Activated T-helper 17 cell treated with anti-CD3 and anti-CD28 coated beads, Interleukin-2, amount 50 U/mL, for 72 hours (primary cell): ENCODE measurements at places on chromosomes 16 and 17. TPM values are rescaled to one million over a fixed set of nuclear protein-coding genes. Genes with fewer than 3 reads are reported as not detected.
A peak's percentile ranks its signal among the peaks of the same experiment; 100 is the strongest.

ZNF469 gene
- total RNA-seq = 0.26 TPM

MSRB1 gene
- 31.5 TPM for total RNA-seq

IL34 gene
- not detected for total RNA-seq

DNA sequence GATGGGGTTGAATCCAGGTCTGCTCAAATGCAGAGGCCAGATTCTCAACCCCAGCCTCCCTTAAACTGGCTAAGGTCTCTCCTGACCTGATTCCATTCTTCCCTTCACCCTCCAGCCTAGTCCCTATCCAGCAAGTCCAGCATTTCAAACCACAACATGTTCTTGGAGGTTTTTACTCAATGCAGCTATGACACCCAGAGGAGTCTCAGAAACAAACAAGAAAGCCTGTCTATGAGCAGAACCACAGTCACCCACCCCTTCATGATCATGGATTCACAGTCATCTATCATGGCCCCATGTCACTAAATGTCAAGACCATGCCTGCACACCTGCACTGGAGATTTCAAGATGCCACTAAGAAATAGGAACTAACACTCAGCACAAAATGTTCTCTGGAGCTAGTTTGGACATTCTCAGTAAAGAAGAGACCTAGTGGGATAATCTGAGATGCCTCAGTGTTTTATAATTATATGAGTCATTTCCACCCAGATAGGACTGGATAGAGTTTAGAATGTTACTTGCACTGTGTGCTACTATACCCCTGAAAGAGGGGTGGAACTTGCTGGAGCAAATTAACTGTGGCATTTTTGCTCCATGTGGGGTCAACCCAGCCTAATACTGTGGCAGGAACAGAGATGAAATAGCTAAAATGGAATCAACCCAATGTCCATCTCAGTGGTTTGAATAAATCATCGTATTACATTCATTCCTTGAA lies 9.5 kb upstream of the METTL22 start:
- no peaks in the 10 kb centered on the region for H3K36me3 ChIP-seq
- H3K4me3 ChIP-seq = no peak overlapping the region
- no peak for ATAC-seq

DNA sequence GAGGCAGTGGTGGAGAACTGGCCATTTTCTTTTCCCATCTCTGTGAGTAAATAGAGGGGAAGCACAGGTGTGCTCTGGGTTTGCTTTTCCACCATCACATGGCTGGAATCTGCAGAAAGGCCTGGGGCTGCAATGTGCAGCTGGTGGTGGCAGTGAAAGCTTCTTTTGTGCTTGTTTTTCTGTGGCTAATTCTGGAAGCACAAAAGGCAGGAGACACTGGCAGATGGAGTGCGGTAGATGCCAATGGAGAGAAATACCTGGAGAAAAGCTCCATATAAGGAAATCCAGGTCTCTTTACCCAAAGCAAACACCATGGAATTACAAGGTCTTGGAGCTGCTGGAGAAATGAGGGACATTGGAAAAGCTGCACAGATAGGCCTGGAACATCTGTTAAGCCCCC lies 146.9 kb downstream of the HAPSTR1 start:
- H3K4me3 ChIP-seq = no peak overlapping the region
- H3K27ac ChIP-seq = no peak overlapping the region
- H3K27me3 ChIP-seq = peaks cover 11% of the 10 kb centered on the region
- H3K4me1 ChIP-seq = no peaks in the 10 kb centered on the region

- H3K27ac ChIP-seq = no peak overlapping the region
- ATAC-seq = no peak
- H3K36me3 ChIP-seq = no peaks in the 10 kb centered on the region
- H3K4me1 ChIP-seq = peaks cover 18% of the 10 kb centered on the region
- no peak overlapping the region for H3K4me3 ChIP-seq
Observed at GRCh38 chr17:33303254-33303653, 10.2 kb upstream of the ASIC2 start.

DNA sequence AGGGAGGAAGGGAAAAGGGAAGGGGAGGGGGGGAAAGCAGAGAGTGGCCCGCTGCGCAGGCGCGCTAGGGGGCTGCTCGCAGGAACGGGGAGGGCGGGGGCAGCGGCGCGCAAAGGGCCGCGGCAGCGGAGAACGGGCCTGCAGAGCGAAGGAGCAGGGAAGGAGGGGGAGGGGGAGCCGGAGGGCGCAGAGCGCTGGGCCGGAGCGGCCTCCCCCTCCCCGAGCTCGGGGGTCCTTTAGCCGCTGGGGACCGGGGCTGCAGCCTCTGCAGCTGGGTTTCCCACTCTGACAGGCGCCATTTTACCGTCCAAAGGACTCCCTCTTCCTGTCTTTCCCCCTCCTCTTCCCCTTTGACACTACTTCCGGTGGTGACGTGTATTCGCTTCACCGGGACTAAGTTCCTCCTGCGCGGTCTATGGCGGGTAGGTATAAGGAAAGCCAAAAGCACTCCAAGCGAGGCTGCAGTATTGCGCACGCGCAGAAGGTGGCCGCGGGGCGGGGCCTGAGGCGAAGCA lies at the start of gene CTDNEP1:
Gene CTDNEP1 (minus strand): TSS at position 74 of the 515 bp plus-strand sequence. CDS start 438 bp downstream, outside the sequence.
- H3K4me3 ChIP-seq = peak within 1 kb of the TSS; percentile 93
- peaks cover 16% of the 10 kb centered on the region for H3K4me1 ChIP-seq
- no peaks in the 10 kb centered on the region for H3K27me3 ChIP-seq
- H3K27ac ChIP-seq = peak within 1 kb of the TSS; percentile 100
- peaks cover 84% of the 10 kb centered on the region for H3K36me3 ChIP-seq
